ENCODE measurements at places on chromosomes 11 and 22.

DNA sequence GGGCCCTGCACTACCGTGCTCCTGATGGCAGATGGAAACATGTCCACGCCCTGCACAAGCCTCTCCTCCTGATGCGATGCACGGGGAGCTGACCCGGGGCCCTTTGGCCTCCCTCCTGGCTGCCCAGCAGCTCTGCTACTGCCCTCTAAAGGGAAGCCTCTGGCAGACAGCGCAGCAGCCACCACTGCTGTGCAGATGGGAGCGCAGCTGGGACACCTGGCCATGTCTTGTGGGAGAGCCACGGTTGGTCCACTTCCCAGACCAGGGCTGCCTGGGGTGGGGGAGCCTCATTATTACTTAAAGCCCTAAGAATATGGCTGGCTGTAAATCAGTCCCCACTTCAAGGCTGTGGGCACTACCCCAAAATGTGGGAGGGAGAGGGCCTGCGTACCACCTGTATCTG lies 38.3 kb downstream of the TBX1 start:
- DNase-seq = no peak

- DNase-seq = no peak
Observed at GRCh38 chr22:21092797-21093554, 47.2 kb downstream of the LRRC74B start.

GRCh38 chr11:110512026-110512425 lies 82.3 kb downstream of the FDX1 start:
- no peak for DNase-seq

DNA sequence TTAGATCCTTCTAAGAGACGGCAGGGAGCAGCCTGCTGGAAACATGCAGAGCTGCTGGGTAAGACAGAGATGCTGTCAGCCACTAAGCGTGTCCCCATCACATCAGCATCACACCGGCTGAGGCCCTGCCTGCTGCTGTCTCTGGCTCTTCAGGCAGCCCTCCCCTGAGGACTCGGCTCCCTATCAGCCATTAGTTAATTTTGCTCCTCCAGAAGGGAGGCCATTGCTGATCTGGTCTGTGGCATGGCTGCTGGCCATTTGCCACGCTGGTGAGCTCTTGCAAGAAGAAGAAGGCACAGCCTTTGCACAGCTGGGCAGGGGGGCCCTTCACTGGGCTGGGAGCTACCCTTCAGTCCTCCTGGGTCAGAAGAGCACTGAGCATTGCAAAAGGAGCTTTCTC lies 131.2 kb upstream of the PARVA start:
- no peak for DNase-seq

DNA sequence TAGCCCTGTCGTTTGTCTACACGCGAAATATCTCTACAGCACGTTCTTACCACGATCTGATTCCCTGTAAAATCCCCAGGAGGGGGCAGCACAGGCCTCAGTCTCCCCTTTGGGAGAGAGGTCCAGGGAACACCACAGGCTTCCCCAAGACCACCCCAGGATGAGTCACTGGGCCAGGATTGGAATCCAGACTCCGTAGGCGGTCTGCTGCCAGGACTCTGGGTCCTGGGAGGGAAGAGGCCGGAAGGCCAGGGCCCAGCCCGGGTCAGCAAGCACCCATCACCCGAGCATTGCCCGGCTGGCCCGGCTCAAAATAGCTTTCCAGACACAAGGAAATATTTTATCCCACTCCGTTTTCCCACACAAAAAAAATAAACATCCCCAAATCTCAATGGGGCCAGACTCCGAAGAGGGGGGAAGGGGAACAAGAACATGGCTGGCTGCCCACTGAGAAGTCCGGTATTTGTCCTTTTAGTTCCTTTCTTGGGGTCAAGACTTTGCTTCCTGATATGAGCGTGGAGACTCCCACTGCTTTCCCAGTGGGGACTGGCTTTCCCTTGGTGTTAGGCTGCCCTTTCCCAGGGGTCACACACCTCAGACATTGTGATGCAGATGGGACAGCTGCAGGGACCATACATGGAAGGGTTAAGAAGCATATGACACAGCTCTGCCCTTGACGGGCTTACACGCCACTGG lies 91.3 kb downstream of the LRRC32 start:
- DNase-seq = no peak

GRCh38 chr11:89452780-89453179 lies 38.4 kb downstream of the NOX4 start:
- no peak for DNase-seq

- DNase-seq = no peak
Observed at GRCh38 chr11:1928470-1928890, 9.0 kb downstream of the TNNT3 start.

GRCh38 chr22:35781898-35782297 lies 64.2 kb downstream of the APOL5 start:
- DNase-seq = no peak

DNA sequence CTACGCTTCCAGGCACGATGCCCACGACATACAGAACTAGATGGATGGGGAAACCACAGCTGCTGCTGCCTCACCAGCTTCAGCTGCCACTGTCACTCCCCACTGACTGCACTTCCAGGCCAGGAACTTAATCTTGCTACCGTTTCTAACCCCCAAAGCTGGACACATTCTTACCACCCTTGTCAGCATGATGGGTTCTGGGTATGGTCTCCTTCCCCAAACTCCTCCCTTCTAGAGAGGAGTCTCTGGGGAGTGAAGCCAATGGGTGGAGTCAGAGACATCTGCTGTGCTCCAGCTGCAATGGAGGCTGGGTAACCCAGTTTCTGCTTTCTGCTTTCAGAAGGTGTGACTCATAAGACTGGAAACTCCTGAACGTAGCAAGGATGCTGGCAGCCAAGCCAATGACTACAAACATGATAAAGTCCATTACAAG lies 87.0 kb upstream of the THY1 start:
- DNase-seq = no peak

GRCh38 chr11:105986554-105986953 lies 35.5 kb downstream of the MSANTD4 start:
- no peak for DNase-seq

GRCh38 chr11:93392867-93393266 lies 62.3 kb downstream of the DEUP1 start:
- no peak for DNase-seq

DNA sequence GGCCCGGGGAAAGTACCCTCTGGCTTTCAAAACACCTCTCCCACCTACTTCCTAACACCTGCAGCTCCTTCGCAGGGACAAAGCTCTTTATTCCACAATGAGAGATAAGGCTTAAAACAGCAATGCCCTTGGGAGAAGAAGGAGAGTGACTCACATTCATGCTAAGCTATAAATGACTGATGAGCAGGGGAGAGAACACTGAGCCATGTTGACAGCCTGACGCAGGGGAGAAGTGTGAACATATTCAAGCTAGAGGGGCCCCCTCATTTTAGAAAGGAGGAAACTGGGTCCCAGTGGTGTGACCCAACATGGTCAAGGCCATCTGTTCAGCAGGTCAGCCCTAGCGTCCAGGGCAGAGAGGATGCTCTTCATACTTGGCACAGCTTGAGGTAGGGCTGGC lies 171.8 kb downstream of the DSCAML1 start:
- no peak for DNase-seq

DNA sequence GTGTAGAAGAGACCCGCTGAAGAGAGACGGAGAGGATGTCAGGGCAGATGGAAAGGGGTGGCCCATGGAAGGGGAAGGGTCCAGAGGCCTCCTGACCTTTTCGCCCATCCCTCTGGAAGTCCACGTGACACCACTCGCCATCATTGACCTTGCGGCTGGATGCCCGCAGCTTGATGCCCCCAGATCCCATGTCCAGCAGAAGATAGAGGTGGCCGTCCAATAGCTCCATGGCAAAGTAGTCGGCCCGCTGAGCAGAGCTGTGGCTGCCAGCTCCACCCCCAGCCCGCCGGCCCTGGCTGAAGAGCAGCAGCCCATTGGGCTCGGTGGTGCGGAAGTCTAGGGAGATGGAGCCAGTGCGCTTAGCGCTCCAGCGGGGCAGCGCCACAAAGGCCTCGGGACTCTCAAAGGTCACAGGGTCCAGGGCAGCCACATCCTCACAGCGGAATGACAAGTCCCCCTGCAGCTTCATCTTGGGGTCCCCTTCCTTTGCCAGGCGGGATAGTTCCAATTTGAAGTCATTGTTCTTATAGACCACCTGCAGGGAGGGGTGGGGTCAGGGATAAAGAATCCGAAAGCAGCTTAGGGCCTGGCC lies 55.7 kb downstream of the NRXN2 start:
- DNase-seq = no peak

DNA sequence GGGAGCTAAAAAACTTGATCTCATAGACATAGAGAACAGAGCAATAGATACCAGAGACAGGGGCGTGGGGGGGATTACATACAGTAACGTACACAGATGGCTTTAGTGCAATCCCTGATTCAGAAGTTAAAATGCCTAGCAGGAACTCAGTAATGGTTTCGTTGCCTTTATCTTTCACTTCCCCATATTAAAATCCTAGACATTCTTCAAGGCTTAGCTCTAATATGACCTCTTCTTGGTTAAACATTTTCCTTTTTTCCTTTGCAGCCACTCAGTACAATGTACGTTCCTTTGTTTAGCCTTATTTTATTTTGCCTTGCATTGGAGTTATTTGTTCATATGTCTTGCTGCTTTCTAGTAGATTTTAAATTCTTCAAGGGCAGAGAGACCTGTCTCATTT lies 104.9 kb downstream of the C11orf87 start:
- DNase-seq = no peak

Measured in NCI-H1436 treated with DMSO at 0.1 percent for 48 hours (cell line).